ENCODE measurements at places on chromosomes 5 and 9.

DNA sequence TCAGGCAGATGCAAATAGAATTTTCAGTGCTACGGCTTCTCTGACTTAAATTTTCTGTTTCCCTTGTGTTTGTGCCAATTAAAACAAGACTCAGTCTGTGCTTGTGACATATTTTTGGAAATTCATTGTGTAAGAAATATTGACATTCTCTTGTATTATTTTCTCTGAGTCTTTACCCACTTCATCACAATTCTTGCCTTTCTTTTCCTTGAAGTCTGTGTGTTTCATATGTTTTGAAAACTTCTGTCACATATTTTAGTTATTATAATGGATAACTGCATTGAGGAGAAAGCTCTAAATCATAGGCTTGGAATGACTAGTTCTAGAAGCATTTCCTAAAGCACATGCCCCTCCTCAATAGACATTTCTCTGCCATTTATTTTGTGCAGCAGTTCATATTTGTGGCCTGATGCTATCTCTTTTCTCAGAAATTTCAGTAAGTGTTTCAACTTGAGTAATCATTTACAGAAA is 206.6 kb downstream of the PALM2AKAP2 start:
- peak; percentile 31 for DNase-seq

DNA sequence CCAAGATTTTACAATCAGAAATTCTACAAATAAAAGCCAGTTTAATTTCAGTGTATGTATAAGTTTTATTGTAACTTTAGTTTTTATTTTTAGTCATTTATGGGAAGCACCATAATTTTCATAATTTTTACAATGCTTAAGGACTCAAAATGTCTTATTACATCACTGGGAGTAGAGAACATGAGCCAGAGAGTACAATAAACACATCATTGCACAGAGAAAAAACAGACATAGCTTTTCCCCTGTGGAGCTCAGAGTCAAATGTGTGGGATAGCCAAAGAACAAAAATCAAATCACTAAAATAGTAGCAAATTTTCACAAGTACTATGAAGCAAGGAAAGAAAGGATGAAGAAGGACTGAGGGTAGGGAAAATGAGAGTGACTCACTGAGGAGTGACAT is 5.5 kb upstream of the JAKMIP2 start:
- no peak for DNase-seq

GRCh38 chr5:142184988-142185387 is 76.4 kb downstream of the NDFIP1 start:
- no peak for DNase-seq

GRCh38 chr9:14080959-14081542 is 232.9 kb downstream of the NFIB start:
- DNase-seq = peak; percentile 14

- DNase-seq = peak; percentile 55
Observed at GRCh38 chr5:128695791-128696530, 157.9 kb upstream of the FBN2 start.

DNA sequence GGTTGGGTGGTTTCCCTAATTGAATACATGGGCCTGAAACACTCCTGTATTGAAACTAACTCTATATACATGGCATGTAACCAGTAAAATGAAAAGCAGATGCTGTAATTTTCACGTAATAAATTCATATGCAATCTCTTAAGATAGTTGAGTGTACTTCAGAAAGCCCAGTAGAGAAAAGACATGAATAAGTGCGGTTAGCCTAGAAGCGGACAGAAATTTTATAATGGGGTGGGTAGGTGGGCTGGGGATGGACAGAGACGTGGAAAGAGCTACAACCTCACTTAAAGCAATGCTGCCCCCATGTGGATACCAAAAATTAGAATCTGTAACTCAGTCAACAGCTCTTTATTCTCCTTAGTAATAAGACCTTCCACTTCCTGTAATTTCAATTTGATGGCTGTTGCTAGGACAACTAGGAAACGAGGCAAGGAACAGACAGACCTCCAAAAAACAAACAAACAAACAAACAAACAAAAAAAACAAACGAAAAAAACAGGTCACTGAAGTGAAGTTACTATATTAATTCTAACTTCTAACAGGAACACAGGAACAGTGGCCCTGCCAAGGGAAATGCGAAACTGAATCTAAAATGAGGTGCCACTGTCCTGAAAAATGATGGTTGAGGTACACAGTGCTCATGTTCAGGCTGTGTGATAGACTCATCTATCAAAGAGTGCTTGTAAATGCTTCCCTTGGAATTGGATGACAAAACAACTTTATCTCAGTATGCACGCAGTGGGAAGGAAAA is 103.4 kb upstream of the GNA14 start:
- DNase-seq = no peak

DNA sequence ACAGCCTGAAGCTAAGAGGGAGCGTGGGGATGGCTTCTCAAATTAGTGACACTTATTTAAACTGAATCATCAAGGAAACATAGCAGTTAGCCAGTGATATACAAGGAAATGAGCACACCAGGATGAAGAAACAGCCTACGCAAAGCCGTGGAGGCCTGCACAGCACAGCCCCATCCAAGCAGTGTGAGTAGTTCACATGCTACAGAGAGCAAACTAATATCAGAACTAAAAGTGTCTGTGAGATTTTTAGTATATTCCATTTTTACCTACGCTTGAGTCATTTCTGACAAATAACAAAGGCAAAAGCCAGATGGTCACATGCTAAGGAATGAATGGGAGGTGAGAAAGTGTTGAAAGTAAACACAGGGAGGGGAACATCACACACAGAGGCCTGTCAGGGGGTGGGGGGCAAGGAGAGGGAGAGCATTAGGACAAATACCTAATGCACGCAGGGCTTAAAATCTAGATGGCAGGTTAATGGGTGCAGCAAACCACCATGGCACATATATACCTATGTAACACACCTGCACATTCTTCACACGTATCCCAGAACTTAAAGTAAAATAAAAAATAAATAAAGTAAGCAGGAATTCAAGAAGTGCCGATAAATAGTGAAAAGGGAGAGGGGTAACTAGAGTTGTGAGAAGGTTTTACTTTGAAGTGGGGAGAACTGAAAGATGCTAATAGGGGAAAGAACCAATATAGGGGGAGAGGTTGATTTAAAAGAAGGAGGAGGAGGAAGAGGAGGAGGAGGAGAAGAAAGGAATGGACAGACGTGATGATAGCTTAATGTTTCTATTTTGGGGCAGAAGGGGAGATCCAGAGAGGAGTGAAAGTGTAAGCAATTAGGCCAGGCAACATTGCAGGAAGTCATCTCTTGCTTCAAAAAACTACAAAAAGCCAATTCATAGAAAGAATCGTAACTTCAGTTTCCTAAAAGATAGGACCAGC is 100.9 kb upstream of the PTGER4 start:
- no peak for DNase-seq

DNA sequence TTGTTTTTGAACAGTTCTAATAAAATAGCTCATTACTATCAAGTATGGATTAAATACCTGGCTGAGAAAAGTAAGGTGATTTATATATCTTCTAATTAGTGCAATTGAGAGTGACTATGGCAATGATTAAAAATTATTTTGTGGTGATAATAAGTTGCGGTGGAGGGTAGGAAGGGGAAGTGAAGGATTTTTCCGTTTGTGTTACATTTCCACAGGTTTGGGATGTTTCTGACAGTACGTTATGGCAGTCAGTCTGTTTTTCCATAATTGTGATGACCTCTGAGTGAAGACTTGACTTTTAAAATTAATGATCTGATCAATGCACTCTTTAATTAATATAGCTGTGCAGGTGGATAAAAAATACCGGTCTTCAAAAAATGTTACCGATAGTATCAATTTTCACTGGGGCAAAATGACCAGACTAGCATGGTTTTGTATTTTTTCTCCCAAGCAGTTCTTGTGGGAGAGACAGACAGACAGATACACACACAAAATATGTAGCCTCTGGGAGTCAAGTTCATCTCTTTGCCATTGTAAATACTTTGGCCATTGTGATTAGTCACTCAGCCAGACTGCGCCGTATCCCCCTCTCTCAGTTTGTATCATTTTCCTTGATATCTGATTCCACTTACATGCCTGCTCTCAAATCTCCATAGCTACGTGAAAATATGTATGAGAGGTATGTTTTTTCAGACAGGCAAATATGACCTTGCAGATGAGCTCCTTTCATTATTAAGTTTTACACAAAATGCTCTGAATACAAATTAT is 60.2 kb downstream of the ARHGAP26 start:
- no peak for DNase-seq

GRCh38 chr5:96067894-96068614 is 106.4 kb upstream of the ELL2 start:
- DNase-seq = no peak

- no peak for DNase-seq
Observed at GRCh38 chr5:138458384-138458783, 6.9 kb upstream of the EGR1 start.

DNA sequence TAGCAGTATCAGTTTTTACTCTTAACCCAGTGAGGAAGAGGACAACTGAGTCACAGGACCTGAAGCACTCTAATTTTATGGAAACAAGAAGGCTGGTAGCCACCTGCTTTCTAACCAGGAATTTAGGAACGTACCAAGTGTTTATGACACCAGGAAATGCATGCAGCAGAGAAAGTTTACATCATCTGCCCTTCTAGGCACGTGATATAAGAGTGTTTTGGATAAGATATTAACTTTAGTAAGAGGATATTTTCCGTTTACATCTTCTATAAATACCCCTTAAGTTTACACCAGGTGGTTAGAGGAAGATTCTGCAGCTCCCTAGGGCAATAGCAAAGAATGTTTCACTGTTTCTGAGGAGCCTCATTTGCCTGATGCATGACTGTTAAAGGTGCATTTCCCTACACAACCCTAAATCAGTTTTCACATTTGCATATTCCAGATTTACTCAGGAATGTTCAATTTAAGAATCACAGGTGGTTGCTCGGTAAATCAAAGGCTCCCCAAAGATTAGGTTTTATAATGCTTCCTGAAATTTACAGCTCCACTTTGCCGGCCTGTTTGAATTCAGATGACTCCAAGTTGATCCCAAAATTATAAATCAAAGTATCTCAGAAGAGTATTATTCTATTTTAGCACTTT is 1.8 kb downstream of the TSC1 start:
- no peak for DNase-seq

- no peak for DNase-seq
Observed at GRCh38 chr5:154576429-154576806, 98.4 kb upstream of the HAND1 start.

DNA sequence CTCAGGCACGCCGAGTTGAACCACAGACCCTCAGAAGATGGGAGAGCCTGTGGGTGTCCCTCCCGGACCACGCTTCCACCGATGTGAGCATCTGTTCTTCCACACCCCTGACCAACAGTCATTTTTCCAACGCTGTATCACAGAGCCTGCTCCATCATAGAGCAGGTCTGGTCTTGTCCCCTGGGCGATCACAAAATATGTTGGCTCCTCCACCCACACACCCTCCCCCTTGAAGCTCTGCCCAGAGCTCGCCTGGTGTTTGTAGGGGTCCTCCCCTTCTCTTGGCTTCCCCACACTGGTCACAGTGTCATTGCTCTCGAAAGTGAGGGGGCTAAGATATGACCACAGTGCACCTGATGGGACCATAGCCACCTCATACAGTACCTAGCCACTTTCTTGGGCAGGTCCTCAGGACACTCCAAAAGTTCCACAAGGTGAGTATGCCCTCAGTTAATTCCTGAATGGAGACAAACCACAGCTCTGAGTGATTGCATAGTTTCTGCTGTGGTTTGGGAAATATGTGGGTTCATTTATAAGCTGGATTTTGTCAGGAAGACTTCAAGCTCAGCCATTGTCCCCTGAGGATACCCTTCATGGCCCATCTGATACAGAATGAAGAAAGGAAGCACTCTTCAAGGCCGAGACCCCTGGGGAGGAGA is 3.5 kb upstream of the ZNF618 start:
- DNase-seq = no peak

- DNase-seq = no peak
Observed at GRCh38 chr5:13997514-13997913, 53.0 kb upstream of the DNAH5 start.

GRCh38 chr5:167565189-167565954 is 726.1 kb upstream of the WWC1 start:
- DNase-seq = no peak

- peak; percentile 33 for DNase-seq
Observed at GRCh38 chr5:170216257-170216864, 16.4 kb upstream of the C5orf58 start.

GRCh38 chr9:10212702-10213101 is 400.1 kb downstream of the PTPRD start:
- DNase-seq = no peak

DNA sequence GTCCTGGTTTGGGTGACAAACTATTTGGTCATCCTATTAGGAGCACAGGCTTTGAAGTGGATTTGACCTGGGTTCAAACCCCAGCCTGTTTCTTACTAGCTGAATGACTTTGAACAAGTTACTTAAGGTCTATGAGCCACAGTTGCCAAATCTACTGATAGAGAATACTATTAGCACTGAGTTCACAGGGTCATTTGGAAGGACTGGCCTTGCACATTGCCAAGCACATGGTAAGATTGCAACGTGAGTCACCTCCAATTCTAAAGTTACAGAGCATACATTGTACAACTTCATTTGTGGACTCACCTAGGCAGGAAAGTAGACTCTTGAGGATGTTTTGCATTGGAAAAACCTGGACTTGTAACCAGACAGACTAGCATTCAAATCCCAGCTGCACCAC is 38.9 kb downstream of the MFAP3 start:
- peak; percentile 54 for DNase-seq

DNA sequence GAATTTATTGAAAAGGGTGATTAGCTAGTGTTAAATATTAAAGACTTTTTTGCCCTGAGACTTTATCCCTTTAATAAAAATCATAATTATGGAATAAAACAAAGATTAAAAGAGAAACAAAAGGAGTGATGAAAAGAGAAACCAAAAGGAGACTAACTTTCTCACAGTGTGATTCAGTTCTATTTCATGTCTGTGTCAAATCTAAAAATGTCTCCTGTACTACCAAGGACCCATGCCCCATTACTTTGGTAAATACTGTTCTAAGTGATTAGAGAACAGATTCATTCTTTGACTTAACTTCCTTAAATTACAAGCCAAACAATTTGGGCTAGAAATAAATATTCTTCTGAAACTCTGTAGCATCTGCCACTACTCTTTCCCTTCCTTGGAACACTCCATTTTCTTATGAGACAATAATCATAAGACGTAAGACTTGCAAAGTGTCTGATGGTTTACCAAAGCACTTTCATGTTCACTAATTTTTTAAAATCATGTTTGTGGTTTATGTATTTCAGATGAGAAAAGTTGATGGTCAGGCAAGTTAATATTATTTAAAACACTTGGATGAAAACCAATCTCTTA is 319.0 kb downstream of the EBF1 start:
- no peak for DNase-seq

DNA sequence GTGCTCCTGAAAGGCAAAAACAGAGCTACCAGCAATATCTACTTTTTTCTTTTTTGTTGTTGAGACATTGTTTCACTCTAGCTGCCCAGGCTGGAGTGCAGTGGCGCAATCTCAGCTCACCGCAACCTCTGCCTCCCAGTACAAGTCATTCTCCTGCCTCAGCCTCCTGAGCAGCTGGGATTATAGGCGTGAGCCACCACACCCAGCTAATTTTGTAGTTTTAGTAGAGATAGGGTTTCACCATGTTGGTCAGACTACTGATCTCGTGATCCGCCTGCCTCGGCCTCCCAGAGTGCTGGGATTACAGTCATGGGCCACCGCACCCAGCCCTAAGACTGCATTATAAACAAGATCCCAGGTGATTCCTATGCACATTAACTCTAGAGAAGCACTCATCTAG is 17.0 kb downstream of the PLPP1 start:
- DNase-seq = no peak
